ENCODE measurements at places on chromosomes 4 and X.
A peak's percentile ranks its signal among the peaks of the same experiment; 100 is the strongest.

- DNase-seq, result no peak
- no peaks in the 10 kb centered on the region for H3K27me3 ChIP-seq
- H3K36me3 ChIP-seq, result peaks cover 32% of the 10 kb centered on the region
- no peak overlapping the region for H3K4me3 ChIP-seq
- H3K4me1 ChIP-seq, result peaks cover 58% of the 10 kb centered on the region
- peak overlapping the region; percentile 60 for H3K27ac ChIP-seq
These were observed 18.5 kb downstream of the VSIG4 start for GRCh38 chrX:66021401-66021764.

- no peaks in the 10 kb centered on the region for H3K4me1 ChIP-seq
- H3K27me3 ChIP-seq, result no peaks in the 10 kb centered on the region
- H3K27ac ChIP-seq, result no peak overlapping the region
- no peak overlapping the region for H3K4me3 ChIP-seq
- DNase-seq, result no peak
These were observed 174.4 kb upstream of the ATP6AP2 start for GRCh38 chrX:40406330-40406859.

DNA sequence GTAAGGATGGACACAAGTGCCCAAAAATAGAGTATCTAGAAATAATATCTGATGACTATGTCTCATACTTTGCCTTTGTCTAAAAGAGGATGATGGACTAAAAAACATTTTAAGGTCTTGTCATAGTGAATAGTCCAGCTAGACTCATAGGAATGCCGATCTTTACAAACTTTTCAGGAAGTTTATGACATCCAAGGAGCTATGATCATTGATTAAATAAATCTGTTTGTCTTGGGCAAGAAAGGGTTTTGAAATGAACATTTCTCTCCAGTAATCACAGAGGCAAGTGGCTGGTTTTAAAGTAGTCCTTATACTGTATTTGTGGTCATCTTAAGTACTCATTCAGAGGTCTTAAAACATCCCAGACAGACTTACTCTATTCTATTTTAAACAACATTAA lies 109.8 kb downstream of the MAPK10 start:
- DNase-seq, result no peak
- no peaks in the 10 kb centered on the region for H3K27me3 ChIP-seq
- no peak overlapping the region for H3K27ac ChIP-seq

- H3K36me3 ChIP-seq, result no peaks in the 10 kb centered on the region
- no peaks in the 10 kb centered on the region for H3K4me1 ChIP-seq
- H3K27ac ChIP-seq, result no peak overlapping the region
- DNase-seq, result no peak
- no peaks in the 10 kb centered on the region for H3K27me3 ChIP-seq
These were observed 466.3 kb upstream of the FAM241A start for GRCh38 chr4:111678908-111679307.

DNA sequence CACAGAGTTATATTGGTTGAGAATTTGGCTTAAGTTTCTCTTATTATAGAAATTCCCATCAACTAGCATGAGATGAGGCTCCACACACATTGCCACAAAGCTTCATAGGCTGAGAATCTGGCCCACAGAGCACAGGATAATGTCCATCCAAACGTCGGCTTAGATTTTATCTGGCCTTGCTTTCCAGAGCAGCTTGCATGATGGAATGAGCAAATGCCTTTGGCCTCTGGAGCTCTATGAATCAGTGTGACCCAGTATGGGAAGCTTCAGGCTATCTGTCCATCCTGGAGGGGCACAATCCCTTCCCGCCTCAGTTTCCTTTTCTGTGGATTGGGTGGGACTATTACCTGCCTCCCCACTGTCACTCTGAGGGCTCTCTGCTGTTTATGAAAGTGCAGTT lies 131.5 kb upstream of the NDP start:
- no peak for DNase-seq
- no peak overlapping the region for H3K4me3 ChIP-seq
- H3K27me3 ChIP-seq, result no peaks in the 10 kb centered on the region
- no peaks in the 10 kb centered on the region for H3K4me1 ChIP-seq

DNA sequence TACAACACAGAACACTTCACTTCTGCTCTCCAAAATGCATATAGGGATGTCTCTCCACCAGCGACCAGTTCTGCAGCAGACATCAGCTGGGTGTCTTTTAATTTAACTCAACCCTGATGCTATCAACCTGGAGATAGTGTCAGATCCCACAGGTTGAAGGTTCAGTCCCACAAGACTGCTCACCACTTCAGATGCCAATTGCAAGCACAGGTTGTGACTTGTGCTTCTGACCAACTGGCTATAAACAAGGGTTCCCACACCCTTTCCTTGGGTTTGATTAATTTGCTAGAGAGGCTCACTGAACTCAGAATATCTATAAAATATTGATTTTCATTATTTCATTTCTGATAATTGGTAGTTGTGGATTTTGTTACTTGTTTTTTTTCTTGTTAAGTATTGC lies 177.4 kb upstream of the HS3ST1 start:
- H3K27me3 ChIP-seq, result peaks cover 2% of the 10 kb centered on the region
- H3K4me3 ChIP-seq, result no peak overlapping the region
- no peaks in the 10 kb centered on the region for H3K36me3 ChIP-seq

DNA sequence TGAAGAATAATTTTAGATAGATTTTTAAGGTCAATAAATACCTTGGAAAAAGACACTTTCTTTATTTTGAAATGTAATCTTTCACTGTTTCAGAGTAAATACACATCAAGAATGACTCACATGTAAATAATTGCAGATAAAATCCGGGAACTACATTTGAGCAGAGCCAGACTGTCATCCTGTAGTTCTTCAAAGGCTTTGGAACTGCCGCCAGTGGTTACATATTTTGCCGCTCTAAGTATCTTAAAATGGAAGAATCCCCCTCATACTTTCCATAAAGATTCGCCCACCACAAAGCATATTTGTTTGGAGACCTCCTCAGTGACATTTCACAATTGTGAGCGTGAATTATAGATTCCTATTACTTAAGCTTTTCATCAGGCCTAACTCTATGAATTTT lies 607.8 kb upstream of the ZFP42 start:
- no peak for DNase-seq
- no peaks in the 10 kb centered on the region for H3K36me3 ChIP-seq
- H3K27me3 ChIP-seq, result no peaks in the 10 kb centered on the region
- no peak overlapping the region for H3K27ac ChIP-seq

DNA sequence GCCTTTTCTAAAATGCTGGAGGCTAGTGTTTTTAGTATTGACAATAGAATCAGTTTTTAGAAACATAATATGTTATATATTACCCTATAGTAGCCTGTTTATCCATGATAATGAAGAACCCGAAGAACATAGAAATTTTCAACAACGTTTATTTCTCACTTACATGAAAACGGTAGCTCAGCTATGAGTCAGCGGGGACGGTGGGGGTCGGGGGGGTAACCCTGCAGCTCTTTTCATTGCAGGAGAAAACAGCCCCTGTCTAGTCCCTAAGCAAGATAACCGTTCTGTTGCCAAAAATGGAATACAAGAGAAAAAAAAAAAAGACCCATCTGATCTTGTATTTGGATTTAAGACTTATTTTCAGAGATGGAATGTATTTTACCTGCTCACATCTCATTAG lies 1758.4 kb upstream of the AGA start:
- H3K36me3 ChIP-seq, result no peaks in the 10 kb centered on the region
- no peak overlapping the region for H3K4me3 ChIP-seq
- H3K27me3 ChIP-seq, result no peaks in the 10 kb centered on the region

DNA sequence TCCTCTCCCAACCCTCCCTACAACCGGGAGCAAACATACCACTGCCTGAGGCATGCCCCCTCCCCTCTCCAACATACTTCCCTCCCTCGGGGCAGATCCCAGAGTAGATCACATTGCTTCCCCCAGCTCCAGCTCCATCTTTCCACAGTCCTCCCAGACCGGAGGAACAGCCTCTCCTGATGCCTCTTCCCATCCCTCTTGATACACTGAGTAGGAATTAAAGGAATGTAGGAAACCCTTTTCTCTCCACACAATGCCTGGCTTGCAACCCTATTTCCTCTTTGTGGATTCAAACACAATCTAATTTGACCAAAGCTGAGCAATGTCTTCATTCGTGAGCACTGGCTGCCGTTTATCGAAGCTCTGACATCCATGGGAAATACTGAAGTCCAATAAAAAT lies 339.8 kb downstream of the BCOR start:
- DNase-seq, result no peak
- H3K27ac ChIP-seq, result no peak overlapping the region
- peaks cover 11% of the 10 kb centered on the region for H3K4me1 ChIP-seq
- no peaks in the 10 kb centered on the region for H3K27me3 ChIP-seq
- no peaks in the 10 kb centered on the region for H3K36me3 ChIP-seq

DNA sequence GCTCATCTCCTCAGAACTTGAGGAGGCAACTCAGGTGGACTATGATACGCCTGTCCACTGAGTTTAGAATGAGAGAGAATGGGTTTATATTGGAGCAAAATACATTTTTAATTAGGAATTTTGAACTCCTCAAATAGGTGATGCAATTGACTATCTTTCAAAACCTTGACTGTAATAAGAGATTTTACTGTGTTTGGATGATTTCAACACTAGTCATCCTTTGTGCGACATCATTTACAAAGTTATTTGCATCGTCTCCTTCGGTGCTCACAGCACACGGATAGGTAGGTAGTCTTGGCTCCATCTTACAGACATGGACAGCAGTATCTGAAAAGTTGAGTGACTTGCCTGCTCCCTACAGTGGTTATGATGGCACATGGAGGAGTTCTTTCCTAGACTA lies 67.0 kb downstream of the AASDH start:
- DNase-seq, result no peak
- no peaks in the 10 kb centered on the region for H3K4me1 ChIP-seq
- H3K4me3 ChIP-seq, result no peak overlapping the region
- peaks cover 5% of the 10 kb centered on the region for H3K27me3 ChIP-seq
- no peaks in the 10 kb centered on the region for H3K36me3 ChIP-seq
- no peak overlapping the region for H3K27ac ChIP-seq

Data from T-helper 2 cell treated with Interferon-gamma antibody and Interleukin-4, amounts not matched to agents 5 μg/mL and 100 μg/mL, for 36 hours (primary cell).